Mucosa of gallbladder (tissue), 1 donor: ENCODE measurements at places on chromosomes 7 and 10. TPM values are rescaled to one million over a fixed set of nuclear protein-coding genes. Genes with fewer than 3 reads are reported as not detected.

The SPACDR gene
- 1.2 TPM for total RNA-seq

The TAS2R60 gene
- not detected for total RNA-seq

The CDH23 gene
- total RNA-seq = 5.1 TPM

The FAM25G gene
- not detected for total RNA-seq

The PDE6C gene
- total RNA-seq = not detected

The ZNF32 gene
- total RNA-seq = 46.2 TPM

The UCN3 gene
- 0.58 TPM for total RNA-seq

The ASB15 gene
- not detected for total RNA-seq

The TAS2R5 gene
- 1.2 TPM for total RNA-seq

The ADAM12 gene
- total RNA-seq = 2.1 TPM

The PILRB gene
- total RNA-seq = 70.3 TPM

The SLC26A3 gene
- 856 TPM for total RNA-seq

The COL28A1 gene
- total RNA-seq = 5.1 TPM

The PPP1R17 gene
- total RNA-seq = not detected

The OGDHL gene
- total RNA-seq = 5.3 TPM

The CPEB3 gene
- 9.7 TPM for total RNA-seq

The NPC1L1 gene
- 61.3 TPM for total RNA-seq

The SPDYE5 gene
- total RNA-seq = 0.09 TPM

The SAP25 gene
- 13.3 TPM for total RNA-seq

The INA gene
- 0.40 TPM for total RNA-seq

The NUDT13 gene
- total RNA-seq = 2.7 TPM

The SMKR1 gene
- 2.0 TPM for total RNA-seq

The MRPL32 gene
- total RNA-seq = 41.0 TPM

The VSIR gene
- total RNA-seq = 83.9 TPM

The FOXP2 gene
- total RNA-seq = 10.1 TPM

The TRIM50 gene
- total RNA-seq = 1.3 TPM

The RBAK gene
- total RNA-seq = 10.1 TPM

The NANOS1 gene
- total RNA-seq = 0.60 TPM

The ALKBH4 gene
- total RNA-seq = 13.2 TPM

The EN2 gene
- not detected for total RNA-seq

The WAPL gene
- 28.6 TPM for total RNA-seq

The PLXDC2 gene
- 92.0 TPM for total RNA-seq

The CYP3A7 gene
- 92.6 TPM for total RNA-seq

The CXCL12 gene
- 74.3 TPM for total RNA-seq

The FAM25C gene
- total RNA-seq = not detected

The PKD1L1 gene
- 0.20 TPM for total RNA-seq

The REPIN1 gene
- 145 TPM for total RNA-seq

The NEUROD6 gene
- total RNA-seq = not detected

The THSD7A gene
- 15.0 TPM for total RNA-seq

The RBM33 gene
- 59.1 TPM for total RNA-seq

The ELAPOR2 gene
- total RNA-seq = 10.9 TPM

The EIF3A gene
- total RNA-seq = 86.8 TPM

The TUBAL3 gene
- total RNA-seq = 0.49 TPM
